ENCODE measurements at places on chromosomes 7 and 10. TPM values are rescaled to one million over a fixed set of nuclear protein-coding genes. Genes with fewer than 3 reads are reported as not detected.

Gene HOXA7
- not detected for total RNA-seq

Gene ACTR3C
- total RNA-seq, result 17.2 TPM

- peaks cover 40% of the 10 kb centered on the region for H3K27me3 ChIP-seq
- no peak overlapping the region for H3K27ac ChIP-seq
- DNase-seq, result no peak
Observed at GRCh38 chr10:61733358-61733940, 70.7 kb downstream of the CABCOCO1 start.

- H3K36me3 ChIP-seq, result no peaks in the 10 kb centered on the region
- no peak overlapping the region for H3K4me3 ChIP-seq
- no peaks in the 10 kb centered on the region for H3K4me1 ChIP-seq
- no peak overlapping the region for H3K27ac ChIP-seq
- H3K27me3 ChIP-seq, result peaks cover 4% of the 10 kb centered on the region
Observed at GRCh38 chr10:61332581-61332980, 120.6 kb downstream of the TMEM26 start.

- no peaks in the 10 kb centered on the region for H3K4me1 ChIP-seq
- no peaks in the 10 kb centered on the region for H3K36me3 ChIP-seq
- H3K27ac ChIP-seq, result no peak overlapping the region
- DNase-seq, result no peak
- no peak overlapping the region for H3K4me3 ChIP-seq
- H3K27me3 ChIP-seq, result peaks cover 1% of the 10 kb centered on the region
Observed at GRCh38 chr10:88624840-88625239, 38.3 kb downstream of the LIPJ start.

DNA sequence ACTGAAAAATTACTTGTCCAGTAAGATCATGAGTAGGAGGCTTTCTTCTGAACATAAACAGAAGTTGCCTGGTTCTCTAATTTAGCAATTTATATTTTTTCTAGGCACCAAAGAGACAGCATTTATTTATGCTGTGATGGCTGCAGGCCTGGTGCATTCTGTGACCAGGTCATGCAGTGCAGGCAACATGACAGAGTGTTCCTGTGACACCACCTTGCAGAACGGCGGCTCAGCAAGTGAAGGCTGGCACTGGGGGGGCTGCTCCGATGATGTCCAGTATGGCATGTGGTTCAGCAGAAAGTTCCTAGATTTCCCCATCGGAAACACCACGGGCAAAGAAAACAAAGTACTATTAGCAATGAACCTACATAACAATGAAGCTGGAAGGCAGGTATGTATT, 2.8 kb downstream of the WNT16 start:
- no peak overlapping the region for H3K4me3 ChIP-seq
- peaks cover 33% of the 10 kb centered on the region for H3K27me3 ChIP-seq
- H3K27ac ChIP-seq, result no peak overlapping the region
- DNase-seq, result no peak
- peaks cover 15% of the 10 kb centered on the region for H3K4me1 ChIP-seq

GRCh38 chr7:102875700-102876295, 37.0 kb upstream of the LRRC17 start:
- H3K36me3 ChIP-seq, result no peaks in the 10 kb centered on the region
- no peak overlapping the region for H3K4me3 ChIP-seq
- no peak for DNase-seq
- no peaks in the 10 kb centered on the region for H3K27me3 ChIP-seq
- H3K27ac ChIP-seq, result no peak overlapping the region

All from CD4-positive, CD25-positive, alpha-beta regulatory T cell (primary cell).